ENCODE measurements at places on chromosomes 5 and 9.

DNA sequence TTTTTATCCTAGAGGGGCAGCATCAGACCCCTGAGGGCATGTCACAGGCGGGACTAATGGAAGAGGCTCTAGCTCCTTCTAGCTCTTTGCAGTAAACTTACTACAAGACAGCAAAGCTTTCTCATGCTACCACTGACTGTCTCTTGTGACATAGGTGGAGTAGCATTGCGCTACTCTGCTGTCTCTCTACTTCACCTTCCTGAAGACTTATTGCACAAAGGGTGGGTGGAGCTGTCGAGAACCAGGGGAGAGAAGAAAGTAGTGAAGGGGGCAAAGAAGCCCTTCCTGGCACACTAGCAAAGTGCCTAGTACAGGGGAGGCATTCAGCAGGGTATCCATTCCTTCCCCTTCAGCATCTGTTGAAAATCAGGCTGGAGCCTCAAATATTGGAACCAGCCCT lies 36.1 kb upstream of the NEK6 start:
- DNase-seq, result no peak

GRCh38 chr5:102307232-102307631 lies 11.1 kb upstream of the SLCO4C1 start:
- DNase-seq, result no peak

- DNase-seq, result no peak
These were observed 93.6 kb upstream of the TNC start for GRCh38 chr9:115211413-115212124.

- no peak for DNase-seq
These were observed 244.9 kb upstream of the MVB12B start for GRCh38 chr9:126081746-126082145.

GRCh38 chr5:19297934-19298333 lies 690.1 kb downstream of the CDH18 start:
- no peak for DNase-seq

GRCh38 chr9:81898851-81899250 lies 29.4 kb upstream of the SPATA31D4 start:
- DNase-seq, result no peak

GRCh38 chr5:124745928-124746915 lies at the start of gene ZNF608:
Gene ZNF608 (minus strand): TSS chr5:124746639. CDS start chr5:124744989, 1,650 bp downstream.
- DNase-seq, result no peak

DNA sequence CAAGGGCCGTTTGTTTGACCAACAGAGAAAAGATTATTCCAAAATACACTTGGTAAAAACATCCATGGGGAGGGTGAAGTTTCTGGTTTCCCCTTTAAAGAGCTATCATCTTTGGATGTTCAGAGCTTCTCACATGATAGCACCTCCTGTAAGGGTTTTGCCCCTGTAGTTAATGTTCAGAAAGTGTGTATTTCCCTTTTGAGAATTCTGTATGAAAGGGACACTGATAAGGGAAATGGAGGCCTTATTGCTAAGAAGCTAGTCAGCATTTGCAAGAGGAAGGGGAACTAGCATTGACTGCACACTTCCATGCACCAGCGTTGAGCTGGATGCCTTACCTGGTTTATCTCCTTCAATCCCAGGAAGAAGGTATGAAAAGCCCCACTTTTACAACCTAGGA lies 31.5 kb upstream of the C5orf58 start:
- DNase-seq, result no peak

DNA sequence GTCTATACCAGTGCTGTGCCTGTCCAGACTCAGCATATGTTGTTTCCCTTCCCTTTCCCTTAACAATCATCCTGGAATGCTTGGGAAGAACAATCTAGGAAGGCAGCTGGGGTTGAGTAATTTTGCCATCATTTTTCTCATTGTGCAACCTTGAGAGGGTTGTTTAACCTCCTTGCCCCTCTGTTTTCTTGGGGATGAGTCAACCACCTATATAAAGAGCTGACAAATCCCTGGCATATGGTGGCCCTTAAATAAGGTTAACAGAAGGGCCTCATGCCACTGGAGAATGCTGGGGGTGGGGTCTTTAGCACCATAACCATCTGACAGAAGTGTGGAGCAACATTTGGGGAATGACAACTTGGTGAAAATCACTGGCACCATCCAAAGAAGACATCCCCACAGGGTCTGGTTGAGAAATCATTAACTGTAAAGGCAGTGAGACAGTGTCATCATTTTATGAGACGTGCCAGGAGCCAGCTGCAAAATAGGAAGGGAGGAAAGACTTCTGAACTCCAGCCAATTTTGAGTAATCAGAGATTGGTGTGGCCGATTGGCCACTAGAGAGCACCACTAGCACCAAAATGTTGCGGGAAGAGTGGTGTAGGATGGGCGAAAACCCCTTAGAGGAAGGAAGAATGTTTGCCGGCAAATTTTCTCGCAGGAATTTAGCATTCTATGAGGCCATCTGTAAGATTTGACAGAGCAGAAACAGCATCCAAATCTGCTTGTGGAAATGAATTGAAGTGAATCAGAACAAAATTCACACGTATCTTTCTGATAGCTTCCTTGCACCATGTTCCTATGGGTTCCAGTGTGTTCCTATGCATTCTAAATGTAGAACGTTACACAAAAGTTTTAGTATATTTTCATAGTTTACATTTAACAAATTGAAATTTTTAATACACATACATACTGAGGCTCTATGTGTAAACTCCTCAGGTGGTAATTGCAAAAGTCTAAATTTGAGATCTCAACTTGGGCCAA lies 113.8 kb downstream of the MSX2 start:
- no peak for DNase-seq

GRCh38 chr5:34822956-34823715 lies 15.8 kb upstream of the TTC23L start:
- no peak for DNase-seq

DNA sequence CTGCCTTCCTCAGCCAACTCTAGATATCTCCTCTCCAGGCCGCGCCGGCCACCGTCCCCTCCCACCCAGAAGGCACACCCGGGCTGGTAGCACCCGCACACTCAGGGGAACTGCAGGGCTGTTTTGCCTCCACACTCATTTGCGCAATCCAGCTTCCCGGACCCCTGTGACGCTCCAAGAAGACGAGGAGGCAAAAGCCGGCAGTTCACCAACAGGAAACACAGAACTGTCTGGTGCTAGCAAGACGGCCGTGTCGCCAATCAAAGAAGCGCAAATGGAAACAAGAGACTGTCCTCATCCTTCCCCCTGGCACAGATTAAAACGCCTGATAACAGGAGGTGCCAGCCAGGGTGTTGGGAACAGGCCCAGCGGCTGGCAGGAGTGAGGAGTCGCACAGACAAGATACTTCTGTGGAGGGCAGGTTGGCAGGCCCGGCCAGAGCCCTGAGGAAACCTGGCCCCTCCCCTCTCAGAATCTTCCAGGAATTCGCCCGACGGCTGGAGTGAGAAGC lies 7.8 kb downstream of the AGPAT2 start:
- no peak for DNase-seq

DNA sequence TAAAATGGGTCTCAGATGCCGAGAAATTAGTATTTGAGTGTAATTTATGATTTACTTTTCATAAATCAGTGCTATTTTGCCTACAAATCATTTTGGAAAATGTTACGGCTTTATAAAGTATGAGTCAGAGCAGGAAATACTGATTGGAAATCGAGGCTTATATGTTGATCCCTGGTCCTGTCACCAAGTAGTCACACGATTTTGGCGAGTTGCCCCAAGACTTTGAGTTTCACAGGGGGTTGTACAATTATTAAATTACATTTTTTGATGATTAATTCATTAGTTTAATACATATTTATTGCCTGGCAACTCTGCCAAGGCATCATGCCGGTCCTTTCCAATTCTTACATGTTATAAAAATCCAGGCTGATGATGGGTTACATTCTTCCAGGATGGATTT lies 443.9 kb upstream of the KLF4 start:
- no peak for DNase-seq

- DNase-seq, result no peak
These were observed 43.9 kb downstream of the BARX1 start for GRCh38 chr9:93911136-93911745.

DNA sequence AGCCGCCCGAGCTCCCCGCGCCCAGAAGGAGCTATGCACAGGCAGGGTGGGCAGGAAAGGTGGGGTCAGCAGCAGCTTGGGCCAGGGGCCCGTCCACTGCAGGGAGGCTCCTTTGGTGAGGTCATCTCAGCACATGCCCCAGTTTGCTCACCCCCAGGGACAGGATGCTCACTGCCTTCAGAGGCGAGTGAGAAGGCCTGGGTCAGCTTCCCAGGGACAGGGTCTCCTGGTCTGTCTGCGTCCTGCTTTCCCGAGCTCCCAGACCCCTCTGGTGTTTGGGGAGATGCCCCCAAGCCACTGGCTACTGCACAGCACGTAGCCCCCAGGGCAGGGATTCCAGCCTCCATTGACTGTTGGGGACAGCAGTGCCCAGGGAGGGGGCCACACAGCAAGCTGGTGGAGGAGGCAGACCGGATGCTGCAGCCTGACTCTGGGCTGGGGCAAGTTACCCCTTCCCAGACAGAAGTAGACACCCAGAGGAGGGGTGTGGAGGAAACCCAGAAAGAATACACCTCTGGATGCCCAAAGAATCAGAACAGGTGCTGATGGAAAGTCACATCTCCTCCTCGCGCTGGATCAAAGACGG lies 581 bp upstream of the SARDH start:
- no peak for DNase-seq

- no peak for DNase-seq
These were observed 92.1 kb downstream of the NR3C1 start for GRCh38 chr5:143311428-143311827.

GRCh38 chr5:168656633-168657032 lies 77.5 kb upstream of the PANK3 start:
- DNase-seq, result no peak

GRCh38 chr5:1204693-1205242 lies 3.4 kb downstream of the SLC6A19 start:
- DNase-seq, result no peak

- no peak for DNase-seq
These were observed 22.5 kb downstream of the ACOT12 start for GRCh38 chr5:81371354-81371876.

DNA sequence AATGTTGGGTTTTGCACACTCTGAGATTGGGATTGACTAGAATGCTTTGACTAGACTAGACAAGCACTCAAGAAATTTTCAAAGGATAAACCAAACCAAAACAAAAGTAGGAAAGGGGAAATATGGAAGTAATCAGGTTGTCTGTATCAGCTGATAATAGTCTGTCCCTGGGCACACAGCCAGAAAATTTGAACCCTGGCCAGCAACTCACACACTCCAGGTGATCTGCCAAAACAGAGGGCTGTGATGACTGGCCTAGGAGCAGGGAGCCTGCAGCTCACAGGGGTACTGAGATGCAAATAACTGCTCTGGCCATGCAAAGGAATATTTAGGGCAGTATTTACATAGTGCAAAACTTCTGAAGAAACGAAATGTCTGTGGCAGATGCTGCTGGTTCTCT lies 112.3 kb upstream of the SMIM23 start:
- no peak for DNase-seq

DNA sequence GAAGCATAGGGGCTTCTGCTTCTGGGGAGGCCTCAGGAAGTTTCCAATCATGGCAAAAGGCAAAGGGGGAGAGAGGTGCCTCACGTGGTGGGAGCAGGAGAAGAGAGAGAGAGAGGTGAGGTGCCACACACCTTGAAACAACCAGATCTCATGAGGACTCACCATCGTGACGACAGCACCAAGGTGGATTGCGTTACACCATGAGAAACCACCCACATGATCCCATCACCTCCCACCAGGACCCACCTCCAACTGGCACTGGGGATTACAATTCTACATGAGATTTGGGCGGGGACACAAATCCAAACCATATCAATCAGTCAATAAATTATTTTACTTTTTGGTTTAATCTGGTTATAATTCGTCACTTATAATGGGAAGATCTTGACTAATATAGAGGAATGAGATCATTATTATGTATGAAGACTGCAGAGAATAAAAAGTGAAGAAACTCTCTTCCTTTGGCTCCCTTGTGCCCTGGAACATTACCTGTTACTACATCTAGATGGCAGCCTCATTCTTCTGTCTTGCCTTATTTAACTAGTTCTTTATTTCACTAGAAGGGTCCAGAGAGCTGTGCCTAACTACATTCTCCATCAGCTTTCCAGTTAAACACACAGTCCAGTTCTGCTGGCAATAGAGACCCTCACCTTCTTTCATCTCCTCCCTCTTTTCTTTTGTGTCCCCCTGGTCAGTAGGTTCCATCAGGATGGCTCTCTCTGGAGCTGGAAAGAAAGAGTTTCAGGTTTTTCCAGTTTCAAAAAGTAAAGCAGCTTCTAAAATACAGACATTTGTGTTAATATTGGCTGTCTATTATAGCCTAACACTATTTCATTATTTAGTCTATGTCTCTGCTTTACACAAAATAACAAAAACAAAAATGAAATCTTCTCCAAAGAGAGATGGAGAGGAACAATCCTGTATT lies 21.7 kb upstream of the SPINK7 start:
- no peak for DNase-seq

- DNase-seq, result no peak
These were observed 37.7 kb upstream of the CSNK1G3 start for GRCh38 chr5:123474228-123474627.

DNA sequence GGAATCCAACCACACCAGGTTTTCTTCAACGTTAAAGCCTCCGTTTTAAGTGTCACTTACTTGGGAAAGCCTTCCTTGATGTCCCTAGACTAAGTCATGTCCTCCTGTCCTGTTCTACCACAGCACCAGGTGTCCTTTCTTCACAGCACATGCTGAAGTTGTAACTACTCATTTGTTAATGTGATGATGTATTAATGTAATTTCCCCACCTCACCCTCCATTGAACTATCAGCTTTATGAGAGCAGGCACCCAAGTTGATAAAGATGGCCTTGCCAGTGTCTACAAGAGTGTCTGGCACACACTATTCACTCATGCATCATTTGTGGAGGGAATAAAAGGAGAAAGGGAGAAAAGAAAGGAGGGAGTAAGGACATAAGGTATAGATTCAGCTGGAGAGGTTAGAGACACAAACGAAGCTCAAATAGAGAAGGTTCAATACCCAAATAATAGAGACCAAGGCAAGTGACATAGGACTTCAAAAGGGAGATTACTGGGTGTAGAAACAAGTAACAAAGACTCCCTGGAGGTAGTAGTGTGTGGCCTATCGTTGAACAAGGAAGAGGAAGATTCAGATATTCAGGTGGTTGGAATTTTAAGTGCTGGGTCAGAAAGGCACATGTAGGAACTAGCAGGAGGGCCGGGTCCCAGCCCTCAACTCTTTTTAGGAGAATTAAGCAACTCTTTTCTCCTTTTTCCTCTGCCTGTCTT lies 6.6 kb downstream of the ITK start:
- DNase-seq, result no peak

DNA sequence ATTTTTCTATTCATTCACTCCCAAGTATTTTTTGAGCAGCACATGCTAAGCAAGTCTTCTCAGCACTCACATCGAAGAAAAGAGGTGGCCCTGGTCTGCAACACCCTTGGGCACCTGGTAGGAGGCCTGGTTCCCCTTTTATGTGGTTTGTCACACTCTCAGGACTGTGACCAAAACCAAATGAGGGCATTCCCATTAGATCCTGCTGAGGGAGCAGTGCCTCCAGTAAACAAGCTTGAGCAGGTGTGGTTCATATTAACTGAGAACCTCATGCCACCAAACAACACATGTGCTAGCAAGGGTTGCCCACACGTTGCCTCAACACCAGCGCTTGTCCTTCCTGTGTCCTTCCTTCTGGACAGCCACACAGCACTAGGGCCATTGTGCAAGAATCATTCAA lies 26.9 kb upstream of the SYK start:
- DNase-seq, result no peak

GRCh38 chr9:89781838-89782540 lies 177.2 kb downstream of the GADD45G start:
- no peak for DNase-seq
